ENCODE measurements at places on chromosomes 2 and 18. TPM values are rescaled to one million over a fixed set of nuclear protein-coding genes. Genes with fewer than 3 reads are reported as not detected.

The MGAT4A gene
- not detected for total RNA-seq

The NCK2 gene
- total RNA-seq, result 30.8 TPM

- no peaks in the 10 kb centered on the region for H3K36me3 ChIP-seq
- no peak overlapping the region for H3K4me3 ChIP-seq
- peaks cover 52% of the 10 kb centered on the region for H3K4me1 ChIP-seq
- DNase-seq, result no peak
Observed at GRCh38 chr18:3599195-3599594, 149.2 kb downstream of the TGIF1 start.

The EML6 gene
- not detected for total RNA-seq

The COL5A2 gene
- 1,030 TPM for total RNA-seq

The MC4R gene
- not detected for total RNA-seq

DNA sequence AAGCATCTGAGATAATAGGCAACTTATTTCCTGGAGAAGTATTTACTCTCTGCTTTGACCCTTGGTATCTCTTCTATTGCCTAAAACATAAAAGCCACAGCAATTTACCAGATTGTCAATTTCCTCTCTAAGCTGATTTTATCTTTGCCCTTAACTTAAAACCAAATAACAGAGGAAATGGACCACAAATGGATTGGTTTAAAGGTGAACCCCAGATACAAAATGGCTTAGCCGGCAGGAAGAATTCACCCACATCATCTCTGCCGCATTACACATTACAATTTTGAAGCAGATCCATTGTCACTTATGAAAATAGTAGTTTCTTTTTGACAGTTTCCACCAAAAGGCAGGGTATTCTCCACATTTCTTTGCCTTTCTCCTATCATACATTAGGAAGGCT is 585.8 kb upstream of the CHAC2 start:
- H3K36me3 ChIP-seq, result no peaks in the 10 kb centered on the region
- no peak overlapping the region for H3K27ac ChIP-seq
- H3K4me1 ChIP-seq, result no peaks in the 10 kb centered on the region
- no peaks in the 10 kb centered on the region for H3K27me3 ChIP-seq
- no peak overlapping the region for H3K4me3 ChIP-seq

- no peak for DNase-seq
- H3K27ac ChIP-seq, result no peak overlapping the region
- no peaks in the 10 kb centered on the region for H3K4me1 ChIP-seq
- no peaks in the 10 kb centered on the region for H3K36me3 ChIP-seq
- H3K27me3 ChIP-seq, result no peaks in the 10 kb centered on the region
Observed at GRCh38 chr18:3397786-3398185, 52.2 kb upstream of the TGIF1 start.

DNA sequence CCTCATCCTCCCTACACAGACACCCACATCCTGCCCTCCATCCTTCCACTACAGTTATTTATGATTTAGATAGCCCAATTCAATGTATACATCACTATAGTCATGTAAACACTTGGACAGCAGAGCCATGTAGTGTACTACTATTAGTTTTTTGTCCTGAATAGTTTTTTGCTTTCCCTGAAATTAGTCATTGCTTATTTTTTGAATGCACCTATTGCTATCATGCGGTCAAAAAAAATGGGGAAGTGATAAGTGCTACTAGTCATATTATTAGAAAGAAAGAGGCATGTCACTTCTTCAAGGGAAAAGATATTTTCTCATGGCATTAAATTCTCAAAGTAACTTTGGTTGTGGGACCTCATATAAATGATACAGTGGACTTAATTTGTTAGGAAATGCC is 6.8 kb upstream of the GREB1 start:
- peaks cover 8% of the 10 kb centered on the region for H3K27me3 ChIP-seq
- H3K27ac ChIP-seq, result no peak overlapping the region
- DNase-seq, result no peak
- no peak overlapping the region for H3K4me3 ChIP-seq

The ZNF385B gene
- total RNA-seq, result not detected
